ENCODE measurements at places on chromosomes 5 and 9. TPM values are rescaled to one million over a fixed set of nuclear protein-coding genes. Genes with fewer than 3 reads are reported as not detected.

- ATAC-seq, result no peak
Measured at GRCh38 chr5:30390095-30390494, 803.4 kb upstream of the CDH6 start.

DNA sequence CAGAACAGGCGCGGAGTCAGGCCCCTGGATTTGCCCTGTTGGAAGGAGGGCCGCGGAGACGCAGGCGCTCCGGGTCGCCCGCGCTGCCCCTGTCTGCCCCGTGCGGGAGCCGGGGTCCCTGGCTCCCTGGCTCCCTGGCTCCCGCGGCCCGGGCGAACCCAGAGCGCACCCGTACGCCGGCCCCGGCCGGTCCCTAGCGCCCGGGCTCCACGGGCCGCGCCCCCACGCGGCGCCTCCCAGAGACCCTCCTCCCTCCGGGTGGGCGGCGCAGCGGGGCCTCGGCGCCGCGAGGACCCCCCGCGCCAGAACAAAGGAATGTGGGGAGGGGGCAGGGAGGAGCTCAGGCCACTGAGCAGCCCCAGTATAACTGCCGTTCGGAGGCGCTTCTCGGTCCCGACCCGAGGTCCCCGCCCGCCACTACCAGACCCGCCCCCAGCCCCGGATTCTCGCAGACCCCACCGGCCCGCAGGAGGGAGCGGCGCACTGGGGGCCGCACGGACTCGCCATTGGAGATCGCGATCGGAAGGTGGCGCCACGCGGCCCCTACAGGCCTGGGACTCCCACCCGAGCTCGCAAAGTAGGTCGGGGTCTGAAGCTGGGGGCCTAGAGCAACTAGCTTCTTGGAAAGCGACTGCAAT is 2.4 kb downstream of the NFIL3 start:
- no peak for ATAC-seq

- peak; percentile 50 for ATAC-seq
Measured at GRCh38 chr5:140189977-140190871, 15.2 kb downstream of the CYSTM1 start.

DNA sequence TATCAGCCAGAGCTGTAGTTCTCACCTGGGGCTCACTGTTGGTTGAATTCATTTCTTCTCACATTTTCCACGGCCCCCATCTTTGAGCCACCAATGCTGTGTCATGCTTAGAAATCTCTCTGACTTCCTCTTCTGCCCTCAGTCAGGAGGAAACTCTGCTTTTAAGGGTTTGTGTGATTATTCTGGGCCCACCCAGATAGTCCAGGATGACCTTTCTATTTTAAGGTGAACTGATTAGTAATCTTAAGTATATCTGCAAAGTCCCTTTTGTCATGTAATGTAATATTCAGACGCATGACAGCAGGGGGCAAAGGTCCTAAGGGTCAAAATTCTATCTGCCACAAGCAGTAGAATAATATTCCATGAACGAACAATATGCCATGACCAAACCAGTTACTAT is 88.4 kb downstream of the AK8 start:
- ATAC-seq, result no peak

GRCh38 chr9:137313956-137314560 is 12.0 kb upstream of the NRARP start:
- no peak for ATAC-seq

Gene SLC2A6
- total RNA-seq, result 5.7 TPM

DNA sequence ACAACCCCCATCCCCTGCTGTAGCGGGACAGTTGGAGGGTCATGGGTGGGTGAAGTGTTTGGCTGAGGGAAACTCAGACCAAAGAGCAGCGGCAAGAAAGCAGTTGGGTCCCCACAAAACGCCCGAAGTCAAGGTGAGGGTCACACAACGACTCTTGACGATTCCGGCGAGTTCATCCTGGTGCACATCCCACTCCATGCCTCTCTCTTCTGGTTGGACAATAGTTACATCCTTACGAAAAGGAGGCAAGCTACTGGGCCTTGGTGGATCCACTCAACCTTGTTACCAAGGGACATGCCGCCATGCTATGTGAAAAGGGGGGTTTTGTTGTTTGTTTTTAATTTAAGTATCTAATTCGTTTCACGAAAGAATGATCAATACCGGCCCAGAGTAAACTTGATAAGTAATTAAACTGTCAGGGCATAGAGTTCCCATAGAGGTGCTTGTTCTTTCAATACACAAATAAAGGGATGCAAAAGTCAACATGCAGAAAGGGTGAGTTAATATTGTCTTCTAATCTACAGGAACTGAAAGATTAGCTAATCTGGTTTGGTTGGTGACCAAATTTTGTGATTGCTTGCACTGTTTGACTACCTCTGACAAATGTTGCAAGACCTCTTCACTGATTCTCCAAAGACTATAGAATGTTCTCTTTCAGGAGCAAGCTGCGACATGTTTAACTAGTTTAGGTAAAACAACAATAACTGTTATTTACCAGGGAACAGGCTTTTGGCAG is 732 bp upstream of the SMIM15 start:
- ATAC-seq, result peak; percentile 37

DNA sequence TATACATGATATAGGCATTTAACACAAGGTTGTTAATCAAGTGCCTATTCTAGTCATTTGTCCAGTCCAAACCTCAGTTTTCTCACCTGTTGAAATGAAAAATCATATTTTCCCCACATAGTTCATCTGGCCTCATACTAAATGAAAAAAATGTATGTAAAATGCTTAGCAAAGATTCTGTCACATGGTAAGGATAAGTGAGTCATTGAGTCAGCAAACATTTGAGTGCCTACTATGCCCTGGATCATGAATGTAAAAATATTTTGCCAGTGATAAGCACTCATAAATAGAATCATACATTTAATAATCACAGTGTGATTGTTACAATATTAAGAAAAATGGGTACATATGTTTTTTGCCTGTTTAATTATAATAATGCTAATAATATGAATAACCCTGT is 181.2 kb upstream of the PAPPA start:
- no peak for ATAC-seq

Gene WDR31
- 1.2 TPM for total RNA-seq

GRCh38 chr5:127192836-127193338 is 97.7 kb upstream of the MEGF10 start:
- ATAC-seq, result no peak

- peak; percentile 86 for ATAC-seq
Measured at GRCh38 chr9:106755736-106756135, 107.2 kb upstream of the ZNF462 start.

Gene SHLD3
- total RNA-seq, result 3.5 TPM

Gene NPDC1
- total RNA-seq, result 69.9 TPM

Gene CCDC192
- 2.6 TPM for total RNA-seq

GRCh38 chr5:175860531-175861045 is 10.8 kb upstream of the CPLX2 start:
- no peak for ATAC-seq

GRCh38 chr5:175521313-175521833 is 43.0 kb downstream of the SFXN1 start:
- ATAC-seq, result no peak

GRCh38 chr5:88691230-88691582 is 191.8 kb downstream of the MEF2C start:
- peak; percentile 10 for ATAC-seq

Gene KCNN2
- 3.4 TPM for total RNA-seq

Gene IFNA2
- not detected for total RNA-seq

GRCh38 chr9:134317400-134317789 is 8.9 kb upstream of the RXRA start:
- no peak for ATAC-seq

GRCh38 chr9:132586830-132587591 is 4.6 kb downstream of the BARHL1 start:
- ATAC-seq, result no peak

Gene TLR4
- 29.8 TPM for total RNA-seq

Gene GPR151
- total RNA-seq, result not detected

Gene CDC20B
- not detected for total RNA-seq

- peak; percentile 51 for ATAC-seq
Measured at GRCh38 chr5:129244478-129244877, 149.9 kb downstream of the ISOC1 start.

Gene EQTN
- total RNA-seq, result 1.2 TPM

Gene RGP1
- 21.5 TPM for total RNA-seq

DNA sequence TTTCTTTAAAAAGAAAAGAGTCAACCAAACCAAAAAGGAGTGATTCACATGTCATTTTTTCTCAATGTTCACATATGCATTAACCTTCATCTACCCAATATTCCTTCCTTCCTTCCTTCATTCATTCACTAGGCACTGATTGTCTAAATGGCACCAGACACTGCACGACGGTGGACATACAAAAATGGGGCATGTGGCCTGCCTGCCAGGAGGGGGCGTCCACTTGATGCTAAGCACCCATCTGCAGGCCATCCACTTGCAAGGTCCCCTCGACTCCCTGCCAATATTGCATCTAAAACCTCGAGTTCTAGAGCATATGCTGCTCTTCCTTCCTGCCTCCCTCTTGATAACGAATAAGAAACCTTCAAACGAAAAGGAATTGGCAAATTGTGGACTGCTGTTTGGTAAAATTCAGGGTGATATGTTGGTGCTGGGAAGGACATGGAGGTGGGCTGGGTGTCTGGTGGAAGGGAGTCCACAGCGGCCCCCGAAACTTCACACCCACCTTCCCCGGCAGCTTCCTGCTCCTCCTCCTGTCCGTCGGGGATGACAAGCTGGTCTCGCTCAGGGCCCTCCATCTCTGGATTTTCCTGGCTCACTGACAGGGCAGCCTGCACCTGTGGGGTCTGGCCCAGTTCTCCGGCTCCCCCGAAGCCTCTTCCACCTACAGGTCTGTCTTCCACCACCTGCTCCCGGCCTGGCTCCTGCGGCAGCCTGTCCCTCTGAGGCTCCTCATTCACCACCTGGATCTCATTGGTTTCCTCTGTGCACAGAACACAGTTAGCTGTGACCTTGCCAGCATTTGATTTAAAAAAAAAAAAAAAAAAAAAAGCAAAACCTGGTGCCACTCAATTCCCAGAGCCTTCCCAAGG is 64.3 kb downstream of the GOLM1 start:
- ATAC-seq, result no peak

- ATAC-seq, result no peak
Measured at GRCh38 chr5:93789173-93790067, 48.0 kb upstream of the POU5F2 start.

Gene ARL14EPL
- total RNA-seq, result not detected

GRCh38 chr9:127966416-127967150 is 14.2 kb downstream of the EEIG1 start:
- no peak for ATAC-seq
